ENCODE measurements at places on chromosomes 5 and 9.

DNA sequence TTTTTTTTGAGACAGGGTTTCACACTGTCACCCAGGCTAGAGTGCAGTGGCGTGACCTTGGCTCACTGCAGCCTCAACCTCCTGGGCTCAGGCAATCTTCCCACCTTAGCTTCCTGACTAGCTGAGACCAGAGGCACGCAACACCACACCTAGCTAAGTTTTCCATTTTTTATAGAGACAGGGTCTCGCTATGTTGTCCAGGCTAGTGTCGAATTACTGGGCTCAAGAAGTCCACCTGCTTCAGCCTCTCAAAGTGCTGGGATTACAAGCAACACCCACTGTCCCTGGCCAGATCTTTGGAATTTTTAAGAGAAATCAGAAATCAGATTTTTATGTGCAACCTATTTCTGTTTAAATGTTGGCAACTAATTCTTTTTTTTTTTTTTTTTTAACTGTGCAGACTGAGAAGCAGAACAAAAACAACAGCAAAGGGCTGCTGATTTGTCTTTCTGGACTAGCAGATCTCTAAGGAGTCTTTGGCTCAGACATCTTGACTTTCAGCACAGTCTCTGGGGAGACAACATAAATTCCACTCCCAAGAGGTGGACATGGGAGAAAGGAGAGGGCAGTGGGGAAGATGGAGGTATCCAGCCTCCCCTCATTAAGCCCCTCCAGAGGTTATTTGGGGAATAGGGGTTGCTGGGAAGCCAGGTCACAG lies 54.4 kb upstream of the FABP6 start:
- DNase-seq = no peak

DNA sequence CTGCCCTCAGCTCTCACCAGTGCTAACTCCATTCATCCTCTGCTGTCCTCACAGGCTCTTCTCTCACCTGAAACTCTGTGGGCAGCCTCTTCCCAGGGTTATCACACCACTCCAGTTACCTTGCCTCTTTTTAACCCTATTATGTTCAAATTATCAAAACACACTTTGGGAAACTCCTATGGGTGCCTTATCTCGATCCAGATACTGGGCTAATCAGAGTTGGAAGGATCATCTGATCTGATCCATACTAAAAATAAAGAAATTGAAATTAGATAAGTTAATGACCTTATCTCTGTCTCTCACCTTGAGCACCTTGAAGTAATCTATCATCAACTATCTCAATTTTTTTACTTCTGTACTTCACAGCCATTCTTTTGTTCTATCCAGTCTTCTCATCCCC lies 300.5 kb upstream of the ISL1 start:
- no peak for DNase-seq

DNA sequence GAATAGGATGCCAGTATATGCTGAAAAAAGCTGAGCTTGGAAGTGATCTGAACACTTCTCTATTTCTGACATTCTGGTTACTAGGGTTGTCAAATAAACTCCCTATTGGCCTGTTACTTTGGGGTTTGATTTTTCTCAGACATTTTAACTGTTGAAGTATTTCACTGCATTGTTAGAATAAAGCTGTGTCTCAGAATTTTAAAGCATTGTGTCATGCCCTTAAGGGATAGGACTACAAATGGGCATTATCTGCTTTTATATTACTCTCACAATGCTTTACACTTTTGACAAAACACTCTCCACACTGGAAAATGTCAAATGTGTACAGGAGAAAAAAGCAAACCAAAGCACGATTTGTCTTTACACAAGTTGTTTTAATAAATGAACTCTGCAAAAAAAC lies 16.8 kb upstream of the GPR21 start:
- no peak for DNase-seq

GRCh38 chr5:32339198-32339597 lies 26.5 kb upstream of the MTMR12 start:
- no peak for DNase-seq

- no peak for DNase-seq
Measured at GRCh38 chr9:124164811-124165210, 92.9 kb upstream of the NEK6 start.

GRCh38 chr5:150302301-150303069 lies at the start of gene ARSI:
TSS of gene ARSI (minus strand) at chr5:150302905. CDS start at chr5:150302373, 532 bp downstream.
- no peak for DNase-seq

DNA sequence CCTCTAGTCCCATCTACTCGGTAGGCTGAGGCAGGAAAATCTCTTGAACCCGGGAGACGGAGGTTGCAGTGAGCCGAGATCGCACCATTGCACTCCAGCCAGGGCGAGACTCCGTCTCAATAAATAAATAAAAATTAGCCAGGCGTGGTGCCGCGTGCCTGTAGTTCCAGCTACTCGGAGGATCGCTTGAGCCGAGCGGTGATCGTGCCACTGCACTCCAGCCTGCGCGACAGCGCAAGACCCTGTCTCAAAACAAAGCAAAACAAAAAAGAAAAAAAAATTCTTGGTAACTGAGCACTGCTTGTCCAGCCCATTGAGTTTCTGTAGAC lies 710 bp upstream of the WDR55 start:
- DNase-seq = no peak

DNA sequence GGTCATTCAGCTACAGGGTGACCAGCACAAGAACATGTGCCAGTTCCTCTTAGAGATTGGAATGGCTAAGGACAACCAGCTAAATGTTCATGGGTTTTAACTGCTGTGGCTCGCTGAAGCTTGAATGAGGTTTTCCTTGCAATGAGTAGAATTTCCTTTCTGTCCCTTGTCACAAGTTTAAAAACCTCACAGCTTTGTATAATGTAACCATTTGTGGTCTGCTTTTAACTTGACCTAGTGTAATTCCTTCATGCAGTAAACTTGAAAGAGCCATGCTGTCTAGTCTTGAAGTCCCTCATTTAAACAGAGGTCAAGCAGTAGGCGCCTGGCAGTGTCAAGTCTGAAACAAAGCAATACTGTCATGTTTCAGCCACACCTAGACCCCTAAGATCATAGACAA lies 181.3 kb upstream of the DMRT1 start:
- DNase-seq = no peak

GRCh38 chr5:149747833-149748366 lies 17.8 kb downstream of the PPARGC1B start:
- no peak for DNase-seq

GRCh38 chr9:93633492-93634221 lies 57.3 kb downstream of the PHF2 start:
- peak; percentile 11 for DNase-seq

DNA sequence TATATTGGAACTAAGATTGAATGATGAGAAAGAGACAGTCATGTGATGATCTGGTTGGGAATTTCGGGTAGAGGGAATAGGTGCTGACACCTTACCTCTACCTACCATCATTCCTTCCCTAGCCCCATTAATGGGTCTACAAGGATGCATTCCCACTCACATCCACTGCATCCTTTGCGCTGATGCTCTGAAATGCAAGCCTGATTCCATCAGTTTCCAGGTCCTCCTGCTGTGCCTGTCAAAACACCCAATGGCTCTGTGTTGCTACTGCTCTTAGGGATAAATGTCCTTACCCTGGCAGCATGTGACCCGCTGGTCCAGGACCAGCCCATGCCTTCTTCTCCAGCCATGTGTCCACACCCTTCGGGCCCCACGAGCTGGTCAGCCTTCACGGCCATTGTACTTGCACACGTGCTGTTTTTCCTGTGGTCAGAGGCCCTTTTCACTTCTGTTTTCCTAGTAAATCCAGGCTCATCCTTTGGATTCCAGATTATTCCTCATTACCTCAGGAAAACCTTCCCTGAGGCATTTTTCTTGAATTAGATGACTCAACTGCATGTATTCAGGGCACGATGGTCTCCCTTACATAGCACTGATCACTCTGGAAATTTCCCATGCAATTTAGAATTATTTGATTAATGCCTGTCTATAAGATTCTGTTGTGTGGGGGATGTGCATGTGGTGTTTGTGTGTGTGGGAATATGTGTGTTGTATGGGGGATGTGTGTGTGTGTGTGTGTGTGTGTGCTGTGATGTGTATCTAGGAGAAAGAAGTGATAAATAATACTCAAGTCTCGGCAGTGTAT lies 185.0 kb downstream of the DIRAS2 start:
- DNase-seq = no peak

DNA sequence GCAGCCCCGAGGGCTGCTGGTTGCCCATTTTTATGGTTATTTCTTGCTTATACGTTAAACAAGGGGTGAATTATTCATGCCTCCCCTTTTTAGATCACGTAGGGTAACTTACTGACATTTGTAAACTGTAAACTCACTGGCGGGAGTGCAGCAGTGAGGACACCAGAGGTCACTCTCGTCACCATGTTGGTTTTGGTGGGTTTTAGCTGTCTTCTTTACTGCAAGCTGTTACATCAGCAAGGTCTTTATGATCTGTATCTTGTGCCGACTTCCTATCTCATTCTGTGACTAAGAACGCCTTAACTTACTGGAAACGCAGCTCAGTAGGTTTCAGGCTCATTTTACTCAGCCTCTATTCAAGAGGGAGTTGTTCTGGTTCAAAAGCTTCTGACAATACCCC lies 155.0 kb upstream of the PRDM9 start:
- no peak for DNase-seq

DNA sequence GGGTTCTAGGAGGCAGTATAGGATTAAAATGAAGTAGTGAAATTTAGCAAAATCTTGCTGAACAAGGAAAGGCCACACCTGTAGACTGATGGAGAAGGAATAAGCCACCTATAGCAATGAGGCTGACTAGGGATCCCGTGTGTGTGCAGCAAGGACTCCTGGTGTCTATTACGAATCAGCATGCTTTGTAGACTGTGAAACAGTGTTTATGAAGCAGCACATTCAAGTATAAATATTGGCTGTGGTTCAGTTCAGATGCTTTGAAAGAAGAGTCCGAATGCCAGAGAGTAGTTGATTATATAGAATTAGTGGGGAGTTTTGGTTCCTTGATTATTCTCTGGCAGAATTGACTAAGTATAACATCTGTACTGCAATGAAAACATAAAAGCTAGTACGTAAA lies 41.8 kb downstream of the CAST start:
- DNase-seq = no peak

DNA sequence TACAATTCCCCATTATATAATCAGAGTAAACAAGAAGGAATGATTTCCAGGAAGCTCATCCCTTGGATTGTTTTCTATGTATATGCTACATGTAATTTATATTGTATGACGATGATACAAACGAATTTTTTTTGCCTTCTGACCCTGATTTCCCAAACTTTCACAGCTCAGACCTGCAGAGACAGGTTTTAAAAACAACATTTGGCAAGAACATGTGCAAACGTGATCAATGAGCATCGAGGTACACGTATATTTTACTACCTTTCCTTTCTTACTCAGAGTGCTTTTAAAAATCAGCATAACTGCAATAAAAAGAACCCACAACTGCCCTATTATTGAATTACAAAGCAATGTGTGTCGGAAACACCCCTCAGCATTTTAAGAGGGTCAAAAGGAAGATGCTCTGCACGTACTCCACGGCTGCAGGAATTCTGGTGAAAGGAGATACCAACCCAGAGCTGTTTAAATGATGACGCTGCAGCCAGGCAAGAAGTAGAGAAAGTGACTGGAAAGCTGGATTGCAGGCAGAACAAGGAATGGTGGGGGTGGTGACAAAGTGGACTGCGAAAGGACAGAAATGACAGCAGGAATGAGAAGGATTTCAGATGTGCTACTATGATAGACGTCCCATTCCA lies 533.5 kb downstream of the RAB3C start:
- no peak for DNase-seq

DNA sequence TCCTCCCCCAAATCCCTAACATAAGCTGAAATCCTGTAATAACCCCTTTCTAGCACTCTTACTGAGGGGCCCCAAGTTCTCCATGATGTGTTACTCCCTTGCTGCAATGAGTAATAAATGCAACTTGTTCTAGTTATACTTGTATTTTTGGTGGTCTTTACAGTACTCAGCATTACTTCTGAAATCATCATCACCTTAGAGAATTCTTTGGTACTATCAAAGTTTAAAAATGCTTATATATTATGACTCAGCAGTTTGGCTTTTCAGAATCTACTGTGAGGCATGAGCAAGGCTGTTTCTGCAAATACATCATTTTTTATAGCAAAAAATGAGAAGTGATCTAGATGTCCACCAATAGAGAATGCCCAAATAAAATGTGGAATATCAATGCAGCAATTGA lies 20.7 kb upstream of the ROPN1L start:
- DNase-seq = no peak

DNA sequence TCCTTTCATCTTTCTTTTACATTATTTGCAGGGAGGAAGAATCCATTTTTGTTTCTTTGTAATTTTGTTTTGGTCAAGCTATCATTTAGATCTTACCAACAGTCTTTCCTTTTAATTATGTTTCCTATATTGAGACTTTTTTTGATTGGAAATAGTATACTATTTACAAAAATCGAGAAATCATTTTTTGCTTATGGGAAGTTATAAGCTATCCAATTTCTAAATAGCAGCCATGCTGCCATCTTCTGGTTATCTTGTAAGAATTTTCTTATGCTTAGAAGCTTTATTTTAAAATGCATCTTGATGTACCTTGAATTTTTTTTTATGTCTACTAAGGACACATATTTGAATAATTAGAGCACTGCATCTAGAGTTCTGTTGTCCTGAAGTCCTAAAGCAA lies 821.2 kb downstream of the PTPRD start:
- DNase-seq = no peak

DNA sequence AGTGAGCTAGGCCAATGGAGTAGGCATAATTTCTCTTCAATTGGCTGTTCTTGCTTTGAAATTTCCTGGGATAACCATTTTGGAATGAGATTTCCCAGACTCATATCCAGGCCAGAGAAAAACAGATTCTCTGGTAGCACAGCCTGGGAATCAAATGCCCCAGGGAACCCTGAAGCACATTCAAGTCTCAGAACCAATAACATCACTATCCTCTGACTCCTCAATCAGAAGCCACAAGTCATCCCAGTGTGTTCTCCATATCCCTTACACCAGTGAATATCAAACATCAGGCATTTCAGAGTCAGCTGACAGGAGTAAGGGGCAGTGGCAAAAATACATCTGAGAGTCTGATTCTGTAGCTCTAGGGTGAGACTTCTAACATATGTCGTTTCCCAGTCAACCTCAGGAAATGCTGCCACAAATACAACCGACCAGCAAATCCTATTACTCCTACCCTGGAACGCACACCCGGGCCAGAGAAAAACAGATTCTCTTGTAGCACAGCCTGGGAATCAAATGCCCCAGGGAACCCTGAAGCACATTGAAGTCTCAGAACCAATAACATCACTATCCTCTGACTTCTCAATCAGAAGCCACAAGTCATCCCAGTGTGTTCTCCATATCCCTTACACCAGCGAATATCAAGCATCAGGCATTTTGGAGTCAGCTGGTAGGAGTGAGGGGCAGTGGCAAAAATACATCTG lies 537.7 kb upstream of the NMUR2 start:
- no peak for DNase-seq

DNA sequence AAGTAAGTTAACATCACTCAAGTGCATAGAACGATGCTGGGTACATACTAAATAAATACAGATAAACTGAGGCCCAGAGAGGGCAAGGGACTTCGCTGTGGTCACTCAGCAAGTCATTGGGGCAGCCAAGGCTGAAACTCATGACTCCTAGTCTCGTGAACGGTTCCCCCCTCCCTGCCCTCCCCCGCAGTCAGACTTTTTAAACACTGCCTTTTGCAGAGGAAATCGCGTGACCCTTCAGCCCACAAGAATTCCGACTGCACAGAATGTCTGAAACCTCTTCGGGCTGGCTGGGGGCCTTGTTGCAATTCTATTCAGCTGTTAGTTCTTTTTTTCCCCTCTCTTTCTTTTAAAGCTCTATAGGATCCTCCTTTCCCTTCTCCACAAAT lies 28.1 kb downstream of the NEK6 start:
- DNase-seq = peak; percentile 70

GRCh38 chr5:173581408-173582215 lies 34.8 kb downstream of the BOD1 start:
- DNase-seq = peak; percentile 67

- no peak for DNase-seq
Measured at GRCh38 chr9:120767451-120767850, 25.8 kb downstream of the FBXW2 start.

- DNase-seq = peak; percentile 57
Measured at GRCh38 chr5:160118349-160119141, 705 bp downstream of the PWWP2A start.
